Vagina (tissue), 2 donors: ENCODE measurements at places on chromosomes 4 and X.

DNA sequence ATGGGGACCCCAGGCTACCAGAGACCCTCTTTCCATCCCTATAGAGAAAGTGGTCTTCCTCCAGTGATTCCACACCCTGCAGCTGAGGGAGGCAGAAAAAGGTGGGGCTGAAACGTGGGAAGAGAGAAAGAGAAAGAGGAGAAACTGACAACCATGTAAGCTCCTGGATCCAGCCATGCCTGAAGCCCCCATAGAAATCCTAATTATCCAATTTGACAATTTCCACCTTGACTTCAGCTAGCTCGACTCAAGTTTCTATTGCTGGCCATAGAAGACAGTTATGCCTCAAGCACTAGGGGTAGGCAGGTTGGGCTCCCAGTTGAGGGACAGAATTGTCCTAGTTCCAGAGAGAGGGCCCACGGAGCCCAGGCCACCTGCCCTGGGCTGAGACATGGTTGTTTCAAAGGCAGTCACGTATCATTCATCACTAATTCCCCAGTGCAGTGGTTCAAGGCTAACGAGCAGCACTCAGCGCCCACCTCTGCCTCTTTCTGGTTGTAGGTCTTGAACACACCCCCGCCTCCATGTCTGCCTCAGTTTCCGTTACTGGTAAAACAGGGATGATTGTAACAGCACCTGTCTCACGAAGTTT, 39.8 kb upstream of the ASMTL start:
- no peak for DNase-seq

DNA sequence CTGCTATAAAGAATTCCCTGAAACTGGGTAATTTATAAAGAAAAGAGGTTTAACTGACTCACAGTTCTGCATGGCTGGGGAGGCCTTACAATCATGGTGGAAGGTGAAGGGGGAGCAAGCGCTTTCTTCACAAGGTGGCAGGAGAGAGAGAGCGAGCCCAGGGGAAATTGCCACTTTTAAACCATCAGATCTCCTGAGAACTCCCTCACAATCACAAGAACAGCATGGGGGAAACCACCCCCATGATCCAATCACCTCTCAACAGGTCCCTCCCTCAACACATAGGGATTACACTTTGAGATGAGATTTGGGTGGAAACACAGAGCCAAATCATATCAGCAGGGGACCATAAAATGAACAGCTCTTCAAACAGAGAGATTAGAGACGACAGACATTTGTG, 198.6 kb downstream of the MAGEB5 start:
- no peak for DNase-seq

GRCh38 chr4:100177126-100177525, 13.1 kb downstream of the DDIT4L start:
- DNase-seq: no peak

GRCh38 chr4:5784021-5784420, 73.0 kb downstream of the EVC start:
- no peak for DNase-seq

DNA sequence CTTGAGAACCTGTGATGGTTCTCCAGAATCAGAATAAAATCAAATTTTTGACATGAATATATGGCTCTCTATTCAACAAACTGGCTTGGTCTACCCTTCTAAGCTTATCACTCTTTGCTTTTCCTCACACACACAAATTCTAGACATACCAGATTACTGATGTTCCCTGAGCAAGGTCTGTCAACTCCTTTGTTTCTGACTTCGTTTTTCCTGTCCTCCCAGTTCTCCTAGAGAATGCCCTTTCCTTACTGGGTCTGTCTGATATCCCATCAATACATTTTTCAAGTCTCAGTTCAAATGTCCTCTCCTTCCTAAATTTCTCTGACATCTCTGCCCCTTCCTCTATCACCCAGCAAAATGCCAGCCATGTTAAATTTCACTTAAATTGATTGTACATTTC, 202.1 kb upstream of the IGFBP7 start:
- no peak for DNase-seq

DNA sequence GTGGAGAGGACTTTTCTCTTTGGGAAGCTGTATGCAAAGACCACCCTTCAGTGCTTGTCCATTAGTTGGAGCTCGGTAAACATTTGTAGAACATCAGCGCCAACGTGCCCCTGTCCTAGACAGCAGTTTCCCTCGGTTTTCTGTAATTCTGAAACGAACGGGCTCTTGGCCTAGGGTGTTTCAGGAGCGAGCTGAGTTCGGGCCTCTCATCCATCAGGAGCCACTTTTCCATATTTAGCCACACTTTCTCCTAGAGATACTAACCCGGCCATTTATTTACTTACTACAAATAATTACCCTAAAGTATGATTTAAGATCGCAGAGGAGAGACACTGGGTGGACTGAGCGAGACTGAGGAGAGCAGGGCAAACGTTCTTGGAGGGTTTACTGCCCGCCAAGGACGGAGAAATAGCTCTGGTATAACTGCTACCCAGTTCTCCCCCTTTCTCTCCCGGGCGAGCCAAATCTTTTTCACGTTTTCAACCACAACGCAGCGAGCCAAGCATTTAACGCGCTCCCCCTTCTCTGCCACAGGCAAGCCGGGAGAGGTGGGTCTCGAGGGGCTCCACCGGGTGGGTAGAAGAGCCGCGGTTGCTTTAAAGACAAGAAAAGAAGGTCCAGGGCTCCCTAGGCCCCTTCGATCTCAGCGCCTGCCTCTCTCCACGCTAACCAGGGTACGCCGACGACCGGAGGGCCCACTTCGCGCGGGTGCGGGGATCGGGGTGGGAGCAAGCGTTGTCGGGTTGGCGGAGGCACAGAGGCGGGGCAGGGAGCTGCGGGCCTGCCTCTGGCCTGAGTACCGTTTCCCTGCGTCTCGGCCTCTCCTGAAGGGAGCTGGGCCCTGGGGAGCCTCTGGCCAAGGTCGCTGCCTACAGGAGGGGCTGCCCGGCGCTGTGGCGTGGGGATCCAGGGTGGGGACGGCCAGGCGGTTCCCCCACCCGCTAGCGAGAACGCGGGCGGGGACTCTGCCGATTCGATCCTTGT, 10.8 kb upstream of the PITX2 start:
- no peak for DNase-seq

DNA sequence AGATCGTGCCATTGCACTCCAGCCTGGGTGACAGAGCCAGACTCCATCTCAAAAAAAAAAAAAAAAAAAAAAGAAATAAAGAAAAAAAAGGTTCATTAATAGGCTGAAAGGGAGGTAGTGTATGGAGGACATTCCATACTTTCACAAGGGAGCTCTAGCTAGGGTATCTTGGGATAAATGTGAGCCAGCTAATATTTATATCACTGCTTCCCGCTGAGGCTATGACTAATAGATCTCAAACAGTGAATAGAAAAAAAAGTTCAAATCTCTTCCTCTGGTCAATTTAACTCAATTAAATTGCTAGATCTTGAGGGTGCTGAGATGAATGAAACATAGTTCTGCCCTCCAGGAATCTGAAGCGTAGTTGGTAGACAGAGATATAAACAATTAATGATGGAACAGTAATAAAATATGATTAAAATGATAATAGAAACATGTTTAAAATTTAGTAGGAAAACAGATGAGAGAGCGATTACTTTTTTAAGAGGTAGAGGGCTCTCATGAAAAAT, 55.7 kb upstream of the SHISA3 start:
- DNase-seq: no peak

DNA sequence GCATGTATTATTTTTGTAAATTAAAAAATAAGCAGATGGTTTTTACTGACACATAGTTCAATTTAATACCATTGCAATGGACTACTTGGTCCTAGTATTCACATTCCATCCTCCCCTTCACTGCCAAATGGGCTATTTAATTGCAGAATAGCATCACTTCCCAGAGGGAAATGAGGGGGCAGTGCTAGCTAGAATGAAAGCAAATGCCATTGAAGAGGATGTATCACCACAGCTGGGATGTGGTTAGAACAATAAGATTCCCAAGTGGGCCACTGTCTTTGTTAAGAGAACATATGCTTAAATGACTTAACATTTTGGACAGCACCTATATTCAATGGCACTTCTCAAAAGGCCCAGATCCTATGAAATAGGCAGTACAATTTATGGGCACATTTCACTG, 224.7 kb downstream of the RBMX2 start:
- DNase-seq: no peak

DNA sequence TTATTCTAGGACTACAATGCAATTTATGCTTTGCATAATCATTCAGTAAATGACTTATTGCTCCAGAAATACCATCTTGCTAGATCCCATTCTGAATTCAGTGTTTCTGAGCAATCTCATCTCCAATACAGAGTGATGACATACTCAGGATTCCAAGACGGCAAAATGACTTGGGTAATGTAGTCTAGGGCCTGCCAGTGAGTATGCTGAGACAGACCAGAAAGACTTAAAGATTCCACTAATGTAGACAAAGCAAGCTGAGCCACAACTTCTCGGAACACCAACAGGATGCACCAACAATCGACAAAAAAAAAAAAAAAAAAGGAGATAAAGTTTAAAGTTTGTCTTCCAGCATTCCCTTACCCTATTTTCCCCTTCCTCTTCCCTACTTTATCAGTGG, 919 bp upstream of the SEC24B start:
- DNase-seq: no peak

DNA sequence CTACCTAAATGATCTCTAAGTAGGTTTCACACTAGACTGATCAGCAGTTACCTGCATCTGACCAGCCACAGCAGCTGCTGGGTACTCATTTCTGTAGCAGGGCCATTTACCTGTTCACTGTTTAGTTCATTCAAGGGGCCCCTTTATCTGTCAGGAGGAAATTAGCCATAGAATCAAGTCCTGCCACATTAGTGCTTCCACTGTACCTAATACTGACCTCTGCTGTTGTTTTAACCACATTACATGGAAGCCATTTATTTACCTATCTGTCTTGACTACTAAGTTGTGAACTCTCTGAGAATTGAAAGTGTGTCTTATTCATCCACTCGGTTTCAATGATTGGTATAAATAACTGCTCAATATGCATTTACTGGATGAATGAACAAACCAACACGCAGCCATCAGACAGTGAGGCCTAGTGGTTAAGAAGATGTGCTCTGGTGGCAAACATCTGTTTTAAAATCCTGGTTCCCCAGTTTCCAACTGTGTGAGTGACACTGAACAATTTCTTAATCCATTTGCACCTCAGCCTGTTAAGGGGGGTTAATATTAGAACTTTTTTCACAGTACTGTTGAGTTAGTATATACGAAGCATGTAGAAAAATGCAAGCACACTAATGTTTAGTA, 30.0 kb upstream of the ANXA5 start:
- DNase-seq: no peak

GRCh38 chrX:2406891-2407518, 93.8 kb downstream of the DHRSX start:
- DNase-seq: no peak

DNA sequence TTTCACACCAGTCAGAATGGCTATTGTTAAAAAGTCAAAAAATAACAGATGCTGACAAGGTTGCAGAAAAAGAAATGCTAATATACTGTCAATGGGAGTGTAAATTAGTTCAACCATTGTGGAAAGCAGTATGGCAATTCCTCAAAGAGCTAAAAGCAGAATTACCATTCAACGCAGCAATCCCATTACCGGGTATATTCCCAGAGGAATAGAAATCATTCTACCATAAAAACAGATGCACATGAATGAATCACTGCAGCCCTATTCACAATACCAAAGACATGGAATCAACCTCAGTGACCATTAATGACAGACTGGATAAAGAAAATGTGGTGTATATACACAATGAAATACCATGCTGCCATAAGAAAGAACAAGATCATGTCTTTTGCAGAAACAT, 243.0 kb downstream of the STPG2 start:
- DNase-seq: no peak

DNA sequence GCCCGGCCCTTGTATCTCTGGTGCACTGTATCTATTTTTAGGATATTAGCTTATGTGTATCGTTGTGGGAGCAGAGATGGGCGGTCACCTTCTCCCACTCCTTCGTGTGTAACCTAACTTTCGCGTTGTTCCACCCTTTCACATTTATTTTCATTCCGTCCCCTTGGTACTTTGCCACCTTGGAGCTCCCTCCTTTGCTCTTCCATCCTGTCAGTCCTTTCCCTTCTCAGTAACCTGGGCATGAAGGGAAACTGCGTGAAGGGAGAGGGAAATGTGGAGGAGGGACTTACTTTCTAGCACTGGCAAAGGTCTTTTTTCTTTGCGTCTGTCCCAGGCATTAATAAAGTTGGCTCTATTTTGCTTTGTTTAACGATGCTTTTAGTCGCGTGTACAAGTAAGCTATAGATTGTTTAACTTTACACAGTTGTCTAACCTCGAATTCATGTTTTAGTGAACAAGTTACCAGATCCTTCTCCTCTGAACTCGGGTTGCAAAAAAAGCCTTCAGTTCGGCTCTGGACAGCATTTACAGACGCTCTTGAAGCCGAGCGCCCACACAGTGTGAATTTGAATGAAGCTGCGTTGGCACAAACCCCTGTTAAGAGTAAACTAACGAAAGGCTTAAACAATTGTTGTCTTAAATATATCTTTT, 3.9 kb downstream of the PCDH10 start:
- no peak for DNase-seq

- DNase-seq: no peak
These were observed 468.6 kb downstream of the INPP4B start for GRCh38 chr4:142377342-142378091.

- no peak for DNase-seq
These were observed 45.0 kb downstream of the CPLX1 start for GRCh38 chr4:780716-781492.

- no peak for DNase-seq
These were observed 138.7 kb downstream of the RAP1GDS1 start for GRCh38 chr4:98399915-98400314.

DNA sequence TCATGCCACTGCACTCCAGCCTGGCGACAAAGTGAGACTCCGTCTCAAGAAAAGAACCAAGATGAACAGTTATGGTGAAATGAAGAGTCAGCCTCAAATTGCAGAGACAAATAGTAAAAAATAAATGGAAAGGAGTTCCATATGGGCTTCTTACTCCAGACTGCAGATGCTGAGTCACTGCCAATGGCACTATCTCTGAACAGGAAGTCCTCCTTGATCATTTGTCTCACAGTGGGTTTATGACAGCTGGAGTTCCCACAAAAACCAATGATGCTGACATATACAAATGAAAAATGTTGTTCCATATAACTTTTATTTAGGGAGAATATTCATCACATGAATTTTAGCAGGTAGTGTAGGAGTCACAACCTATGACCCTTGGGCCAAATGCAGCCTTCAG, 631.6 kb downstream of the PCDH18 start:
- no peak for DNase-seq

GRCh38 chrX:43474321-43474720, 181.8 kb upstream of the MAOA start:
- DNase-seq: no peak

DNA sequence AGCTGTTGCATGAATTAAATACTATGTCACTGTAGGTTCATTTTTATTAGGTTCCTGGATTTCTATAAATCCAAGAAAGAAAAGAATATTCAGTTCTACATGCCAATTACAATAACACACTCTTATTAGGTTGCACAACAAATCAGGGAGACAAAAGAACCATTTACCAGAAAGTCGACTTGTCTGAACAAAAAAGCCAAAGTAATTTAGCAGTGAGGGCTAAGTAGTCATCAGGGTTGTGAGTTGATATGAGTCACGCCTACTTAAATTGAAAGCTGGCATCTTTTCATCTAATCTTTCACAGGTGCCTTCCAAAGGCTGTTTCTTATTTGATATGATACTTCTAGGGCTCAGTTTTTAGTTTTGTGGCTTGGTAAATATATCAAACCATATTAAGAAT, 25.4 kb upstream of the GNRHR start:
- no peak for DNase-seq

- DNase-seq: no peak
These were observed 23.4 kb downstream of the PDE6B start for GRCh38 chr4:648579-649292.
